ENCODE measurements at places on chromosomes 6 and 20. TPM values are rescaled to one million over a fixed set of nuclear protein-coding genes. Genes with fewer than 3 reads are reported as not detected.
A peak's percentile ranks its signal among the peaks of the same experiment; 100 is the strongest.

The GRIK2 gene
- 1.6 TPM for polyA plus RNA-seq

The DLK2 gene
- polyA plus RNA-seq = 2.1 TPM

The SH3BGRL2 gene
- 23.4 TPM for polyA plus RNA-seq

The HIVEP1 gene
- polyA plus RNA-seq = 8.1 TPM

The SRC gene
- polyA plus RNA-seq = 56.4 TPM

DNA sequence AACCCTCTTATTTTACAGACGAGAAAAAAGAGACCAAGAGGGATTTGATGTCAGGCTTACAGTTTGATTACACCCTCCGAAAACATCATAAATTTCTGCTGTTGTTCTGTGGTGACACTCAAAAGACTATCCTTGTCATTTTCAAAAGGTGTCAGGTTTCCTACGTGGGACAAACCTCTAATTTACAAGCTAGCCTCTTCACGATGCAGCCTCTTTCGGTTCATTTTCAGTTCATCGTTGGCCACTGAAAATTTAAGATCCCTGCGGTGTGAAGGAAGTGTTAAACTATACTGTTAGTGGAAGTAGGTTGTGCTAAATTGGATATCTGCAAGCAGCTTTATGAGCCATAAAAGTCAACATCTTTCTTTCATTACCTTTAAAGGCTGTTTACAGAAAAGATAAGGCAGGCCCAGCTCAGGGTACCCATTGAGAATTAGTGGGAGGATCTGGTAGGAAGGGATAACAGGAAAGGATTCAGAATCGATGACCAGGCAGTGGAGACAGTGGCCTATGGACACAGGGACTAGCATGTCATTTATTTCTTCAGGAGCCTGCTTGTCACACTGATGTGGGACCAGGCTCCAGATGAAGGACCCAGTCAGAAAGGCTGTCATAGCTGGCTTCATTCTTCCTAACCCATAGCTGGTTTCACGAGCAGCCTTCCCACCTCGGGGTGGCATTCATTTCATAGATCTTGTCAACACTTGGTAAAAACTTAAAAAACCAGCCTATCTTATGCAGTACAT is 329.1 kb upstream of the SOX4 start:
- peak; percentile 13 for DNase-seq

DNA sequence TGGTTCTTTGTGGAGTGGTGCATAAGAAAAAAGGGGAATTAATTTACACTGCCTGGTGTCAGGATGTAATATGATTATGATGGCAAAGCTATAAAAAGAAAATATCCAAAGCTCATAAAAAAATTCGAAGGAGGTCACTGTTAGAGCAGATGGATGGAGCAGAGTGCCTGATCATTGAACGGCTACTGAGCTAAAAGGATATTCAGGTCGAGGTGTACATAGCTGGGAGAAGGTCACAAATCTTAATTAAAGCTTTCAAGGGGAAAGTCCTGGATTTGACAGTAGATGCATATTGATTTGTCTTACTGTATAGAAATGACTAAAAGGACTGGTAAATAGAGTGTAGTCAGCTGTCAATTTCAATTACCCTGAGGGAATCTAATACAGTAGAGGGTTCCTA is 84.4 kb downstream of the PKIB start:
- DNase-seq = no peak

- no peak for DNase-seq
Measured at GRCh38 chr6:45677381-45678284, 299.9 kb upstream of the SUPT3H start.

- DNase-seq = no peak
Measured at GRCh38 chr6:1591243-1591642, 18.5 kb upstream of the FOXC1 start.

- no peak for DNase-seq
Measured at GRCh38 chr6:112522587-112522986, 175.5 kb downstream of the RFPL4B start.

DNA sequence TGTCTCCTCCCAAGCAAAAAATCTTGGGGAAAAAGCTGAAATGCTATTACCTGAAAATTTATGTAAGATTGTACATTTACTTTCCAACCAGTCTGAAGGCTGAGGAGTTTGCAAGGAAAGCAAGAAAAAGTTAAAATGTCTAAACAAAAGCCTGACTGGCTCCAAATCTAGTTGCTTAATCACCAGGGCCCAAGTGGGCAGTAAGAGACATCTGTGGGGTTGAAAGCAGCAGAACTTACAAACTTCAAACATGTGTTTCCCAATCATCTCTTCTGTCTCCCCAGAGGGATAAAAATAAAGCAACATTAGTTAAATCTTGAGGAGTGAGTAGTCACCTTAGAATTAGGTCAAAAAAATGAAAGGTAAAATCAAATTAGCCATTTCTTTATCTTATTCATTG is 98.6 kb downstream of the OGFRL1 start:
- DNase-seq = no peak

- no peak for DNase-seq
Measured at GRCh38 chr6:97306544-97307320, 23.7 kb upstream of the MMS22L start.

DNA sequence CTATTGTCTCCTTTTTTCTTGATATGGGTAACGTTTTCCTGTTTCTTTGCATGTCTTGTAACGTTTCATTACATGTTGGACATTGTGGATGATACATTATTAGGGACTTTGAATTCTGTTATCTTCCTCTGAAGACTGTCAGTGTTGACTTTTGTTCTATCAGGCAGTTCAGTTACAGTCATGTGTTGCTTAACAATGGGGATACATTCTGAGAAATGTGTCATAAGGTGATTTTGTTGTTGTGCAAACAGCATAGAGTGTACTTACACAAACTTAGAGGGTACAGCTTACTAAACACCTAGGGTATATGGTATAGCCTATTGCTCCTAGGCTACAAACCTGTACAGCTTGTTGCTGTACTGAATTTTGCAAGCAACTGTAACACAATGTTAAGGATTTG is 64.7 kb downstream of the AK9 start:
- DNase-seq = no peak

- no peak for DNase-seq
Measured at GRCh38 chr6:124008000-124008987, 204.6 kb downstream of the NKAIN2 start.

- DNase-seq = no peak
Measured at GRCh38 chr20:34983089-34983820, 27.6 kb downstream of the MYH7B start.

DNA sequence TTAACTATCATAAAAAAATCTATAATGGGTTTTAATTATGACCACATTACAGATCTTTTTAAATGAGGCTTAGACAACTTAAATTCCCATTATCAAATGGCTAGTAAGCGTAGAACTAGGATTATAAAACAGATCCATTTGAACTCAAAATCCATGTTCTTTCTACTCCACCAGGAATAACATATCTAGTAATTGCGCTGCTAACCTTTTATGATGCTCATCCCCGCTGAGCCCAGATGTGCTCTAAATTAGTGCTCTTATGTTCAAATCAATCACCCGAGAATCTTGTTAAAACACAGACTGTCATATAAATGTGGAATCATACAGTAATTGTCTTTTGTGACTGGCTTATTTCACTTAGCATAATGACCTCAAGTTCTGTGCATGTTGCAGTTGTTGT is 903.1 kb downstream of the PHF3 start:
- no peak for DNase-seq

GRCh38 chr6:168926306-168926705 is 327.3 kb downstream of the THBS2 start:
- DNase-seq = no peak
